ENCODE measurements at places on chromosomes 12 and 14. TPM values are rescaled to one million over a fixed set of nuclear protein-coding genes. Genes with fewer than 3 reads are reported as not detected.

The DDIT3 gene
- total RNA-seq = 96.8 TPM

The OR6C2 gene
- total RNA-seq = not detected

The TMEM63C gene
- total RNA-seq = 0.30 TPM

The AICDA gene
- total RNA-seq = not detected

The SYCP3 gene
- total RNA-seq = 0.32 TPM

The GPR84 gene
- not detected for total RNA-seq

All from smooth muscle cell of the umbilical artery (primary cell).